ENCODE measurements at places on chromosomes 5 and 9. TPM values are rescaled to one million over a fixed set of nuclear protein-coding genes. Genes with fewer than 3 reads are reported as not detected.

PLK2 gene
- polyA plus RNA-seq: 47.8 TPM

IL13 gene
- polyA plus RNA-seq: not detected

SV2C gene
- polyA plus RNA-seq: 0.60 TPM

PCDHGC4 gene
- 0.22 TPM for polyA plus RNA-seq

RFX3 gene
- 2.6 TPM for polyA plus RNA-seq

SRP19 gene
- polyA plus RNA-seq: 38.1 TPM

Measured in ovary (tissue), 10 donors.